ENCODE measurements at places on chromosomes 4 and X. TPM values are rescaled to one million over a fixed set of nuclear protein-coding genes. Genes with fewer than 3 reads are reported as not detected.
A peak's percentile ranks its signal among the peaks of the same experiment; 100 is the strongest.

DNA sequence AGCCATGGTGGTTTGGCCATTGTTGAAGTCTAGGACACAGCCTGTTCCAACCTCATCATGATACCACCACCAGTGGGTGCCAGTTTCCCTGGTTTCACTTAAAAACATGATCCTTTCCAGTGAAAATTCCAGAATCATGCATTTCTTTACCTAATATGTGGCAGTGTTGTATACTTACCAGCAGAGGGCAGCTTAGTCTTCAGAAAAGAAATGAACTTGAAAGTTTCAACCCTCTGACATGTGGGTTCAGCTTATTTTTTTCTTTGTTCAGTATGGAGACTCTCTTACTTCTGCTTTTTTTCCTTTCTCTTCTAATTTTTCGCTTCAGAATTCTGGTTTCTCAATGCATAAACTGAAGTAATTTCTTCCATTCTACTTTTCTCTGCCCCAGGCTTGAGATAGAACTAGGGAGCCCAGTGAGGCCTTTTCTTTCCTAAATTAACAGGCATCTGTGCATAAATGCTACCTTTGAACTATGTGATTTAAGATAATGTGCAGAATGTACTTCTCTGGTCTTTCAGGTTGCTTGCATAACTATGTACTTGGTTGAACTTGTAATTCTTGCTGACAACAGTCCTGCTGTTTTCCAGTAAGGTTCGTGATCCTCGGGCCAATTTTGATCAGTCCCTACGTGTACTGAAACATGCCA, 10.7 kb downstream of the LIAS start:
- DNase-seq: peak; percentile 43

DNA sequence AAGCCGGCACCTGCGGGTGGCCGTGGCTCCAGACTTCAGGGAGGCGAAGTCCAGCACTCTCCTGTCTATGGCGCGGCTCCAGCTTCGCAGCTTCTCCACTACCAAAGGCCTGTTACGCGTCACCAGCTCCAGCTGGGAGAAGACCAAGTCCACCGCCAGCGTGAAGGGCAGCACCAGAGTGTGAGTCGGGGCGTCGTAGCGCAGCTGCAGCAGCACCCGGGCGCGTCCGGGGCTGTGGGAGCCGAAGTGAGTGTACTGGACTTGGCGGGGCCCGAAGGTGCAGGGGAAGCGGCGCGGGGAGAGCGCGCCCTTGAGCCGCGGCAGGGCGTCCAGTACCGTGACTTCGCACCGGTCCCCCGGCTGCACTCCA, 444 bp downstream of the FREM3 start:
- no peak for DNase-seq

- DNase-seq: no peak
Observed at GRCh38 chr4:29852537-29852936, 867.6 kb upstream of the PCDH7 start.

- no peak for DNase-seq
Observed at GRCh38 chr4:52701207-52701606, 42.1 kb upstream of the USP46 start.

DNA sequence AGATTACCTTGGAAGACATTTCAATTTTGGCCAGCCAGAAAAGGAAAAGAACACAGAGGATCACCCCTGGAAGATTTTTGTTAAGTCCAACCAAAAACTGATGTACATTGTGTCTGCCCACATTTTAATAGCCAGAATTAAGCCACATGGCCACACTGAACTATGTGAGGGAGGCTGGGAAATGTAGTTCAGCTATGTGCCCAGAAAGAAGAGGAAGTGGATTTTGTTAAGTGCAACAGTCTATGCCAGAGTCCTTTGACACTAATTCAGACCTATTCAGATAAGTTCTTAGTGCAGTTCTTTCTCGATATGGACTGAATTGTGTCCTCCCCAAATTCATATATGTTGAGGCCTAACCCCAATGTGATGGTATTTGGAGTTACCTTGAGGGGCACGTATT, 18.4 kb downstream of the PRPS1 start:
- no peak for DNase-seq

DNA sequence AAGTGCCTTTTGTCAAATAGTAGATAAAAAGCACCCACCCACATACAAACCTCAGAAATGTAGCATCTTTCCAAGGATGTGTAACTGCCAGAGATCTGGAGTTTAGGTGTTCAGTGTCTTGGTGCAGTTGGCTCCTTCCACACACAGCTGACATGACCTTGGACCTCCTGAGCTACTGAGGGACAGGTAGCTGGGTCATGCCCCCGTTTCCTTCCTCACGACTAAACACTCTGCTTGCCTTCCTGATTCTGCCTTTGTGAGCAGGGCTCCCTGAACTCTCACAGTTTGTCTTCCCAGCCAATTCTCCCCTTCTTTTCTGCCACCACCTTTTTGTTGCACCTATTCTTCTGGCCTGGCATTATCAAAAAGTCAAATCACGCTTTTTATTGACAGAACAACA, 10.2 kb upstream of the RUFY3 start:
- DNase-seq: no peak

DNA sequence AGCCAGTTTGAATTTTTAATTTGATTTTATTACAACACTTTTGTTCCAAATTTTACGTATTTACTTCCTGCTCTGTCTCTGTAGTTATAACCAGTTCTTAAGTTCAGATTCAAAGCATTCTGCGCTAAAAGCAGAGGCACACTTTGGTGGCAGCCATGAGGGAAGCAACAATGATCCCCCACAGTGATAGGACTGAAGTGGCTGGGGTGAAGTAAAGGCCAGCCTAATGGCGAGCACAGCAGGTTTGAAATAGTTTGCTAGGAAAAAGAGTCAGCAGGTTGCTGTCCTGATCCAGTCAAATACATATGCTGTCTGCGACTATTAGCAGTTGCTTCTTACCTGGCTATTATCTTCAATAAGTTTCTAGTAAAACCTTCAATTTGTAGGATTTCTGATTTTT, 176.3 kb downstream of the RPA4 start:
- no peak for DNase-seq

DNA sequence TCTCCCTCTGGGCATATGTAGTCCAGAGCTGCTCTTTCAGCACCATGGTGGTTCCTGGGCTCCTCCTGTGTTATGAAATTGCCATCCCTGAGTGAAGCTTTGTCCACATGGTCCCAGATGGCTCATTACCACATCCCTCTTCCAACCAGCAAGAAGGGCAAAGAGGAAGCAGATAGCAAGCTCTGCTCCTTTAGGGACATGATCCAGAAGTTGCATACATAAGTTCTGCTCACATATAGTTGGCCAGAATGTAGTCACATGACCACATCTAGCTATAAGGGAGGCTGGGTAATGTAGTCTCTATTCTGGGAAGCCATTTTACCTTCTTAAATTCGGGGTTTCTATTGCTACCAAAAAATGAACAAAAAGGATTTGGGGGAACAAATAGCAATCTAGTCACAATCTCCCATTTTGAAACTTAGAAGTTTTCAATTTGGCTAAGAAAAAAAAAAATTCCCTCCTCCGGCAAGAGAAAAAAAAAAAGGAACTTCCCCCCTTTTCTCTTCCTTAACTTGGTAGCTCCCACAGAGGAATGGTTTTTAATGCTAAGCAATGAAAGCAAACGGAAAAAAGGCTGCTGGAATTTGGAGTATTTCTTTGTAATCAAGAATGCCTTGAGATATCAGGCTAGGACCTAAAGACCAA, 88.2 kb upstream of the USP9X start:
- DNase-seq: peak; percentile 5

DNA sequence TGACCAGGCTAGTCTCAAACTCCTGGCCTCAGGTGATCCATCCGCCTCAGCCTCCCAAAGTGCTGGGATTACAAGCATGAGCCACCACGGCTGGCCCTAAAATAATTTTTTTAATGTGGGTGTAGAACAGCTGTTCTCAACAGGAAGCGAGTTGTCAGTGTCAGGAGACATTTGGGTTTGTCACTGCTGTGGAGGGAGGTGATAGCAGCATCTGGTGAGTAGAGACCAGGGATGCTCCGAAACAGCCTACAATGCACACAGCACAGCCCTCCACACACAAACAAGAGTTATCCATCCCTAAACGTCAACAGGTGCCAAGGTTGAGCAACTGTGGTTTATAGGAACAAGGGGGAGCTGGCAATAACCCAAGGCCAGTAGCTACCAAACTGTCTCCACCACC, 243.4 kb upstream of the STS start:
- DNase-seq: no peak

DNA sequence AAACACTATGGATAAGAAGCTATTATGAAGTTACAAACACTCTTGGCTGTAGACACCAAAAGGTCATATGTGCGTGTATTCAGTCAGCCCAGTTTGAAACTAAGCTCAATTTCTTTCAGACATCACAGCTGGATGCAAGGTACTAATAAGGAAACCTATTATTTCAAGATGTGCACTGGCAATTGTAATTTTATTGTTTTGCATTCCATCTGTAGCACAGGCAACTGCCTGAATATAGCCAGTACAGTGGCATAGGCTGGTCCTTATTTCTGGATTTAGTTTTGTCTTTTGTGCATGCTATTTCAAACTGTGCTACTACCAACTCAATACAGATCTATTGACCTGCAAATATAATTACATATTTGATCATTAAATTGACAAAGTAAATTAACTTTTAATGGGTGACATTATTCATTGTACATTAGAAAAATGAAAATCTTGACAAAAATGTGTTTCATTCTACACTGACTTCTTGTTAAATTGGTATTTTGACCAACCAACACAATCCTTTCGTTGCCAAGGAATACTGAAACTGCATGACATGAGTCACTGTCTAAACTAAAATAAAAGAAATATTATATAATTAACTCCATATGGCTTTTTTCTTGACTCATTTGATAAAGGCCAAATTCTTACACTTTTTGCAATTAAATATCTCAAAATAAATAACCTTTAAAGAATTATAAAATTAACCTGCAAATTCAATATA, 594.3 kb upstream of the ADGRL3 start:
- DNase-seq: no peak

- DNase-seq: no peak
Observed at GRCh38 chrX:34279866-34280560, 147.9 kb upstream of the FAM47A start.

GRCh38 chrX:8879750-8880149, 78.6 kb upstream of the FAM9A start:
- DNase-seq: peak; percentile 10

- no peak for DNase-seq
Observed at GRCh38 chr4:86508436-86508835, 85.7 kb upstream of the PTPN13 start.

DNA sequence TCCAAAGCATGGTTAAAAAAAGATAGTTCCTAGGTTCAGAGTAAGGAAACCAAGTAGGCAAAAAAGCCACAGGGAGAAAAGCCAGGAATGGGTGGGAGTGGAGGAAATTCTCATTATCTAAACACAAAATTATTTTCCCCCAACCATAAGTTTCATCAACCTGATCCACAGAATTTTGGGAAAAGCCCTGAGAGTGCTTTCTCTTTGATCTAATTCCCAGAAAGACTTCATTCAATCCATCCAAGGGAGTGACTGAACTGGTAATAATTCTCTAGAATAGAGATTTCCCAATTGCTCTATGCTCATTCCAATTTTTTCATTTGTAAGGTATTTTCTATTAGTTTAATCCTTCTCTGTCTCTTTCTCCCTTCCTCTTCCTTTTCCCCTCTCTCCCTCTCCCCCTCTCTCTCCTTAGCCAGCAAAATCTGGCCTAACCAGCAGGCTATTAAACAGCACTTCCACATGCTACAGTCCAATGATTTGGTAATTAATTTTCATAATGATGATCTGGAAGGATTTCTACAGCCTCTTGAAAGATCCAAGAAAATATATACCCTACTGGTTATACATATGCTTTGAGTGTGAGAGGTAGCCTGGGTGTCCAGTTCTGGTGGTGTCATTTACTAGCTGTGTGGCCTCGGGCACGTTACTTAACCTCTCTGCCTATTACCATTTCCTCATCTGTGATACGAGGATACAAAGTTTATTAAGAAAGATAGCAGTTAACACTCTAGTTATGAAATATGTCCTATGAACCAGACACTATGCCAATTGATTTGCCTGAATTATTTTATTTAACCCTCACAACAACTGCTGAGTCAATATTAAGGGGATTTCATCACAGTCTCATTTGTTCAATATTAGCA, 251.5 kb upstream of the RASGEF1B start:
- DNase-seq: no peak

GRCh38 chrX:48938721-48939425, 18.5 kb downstream of the OTUD5 start:
- peak; percentile 59 for DNase-seq

DNA sequence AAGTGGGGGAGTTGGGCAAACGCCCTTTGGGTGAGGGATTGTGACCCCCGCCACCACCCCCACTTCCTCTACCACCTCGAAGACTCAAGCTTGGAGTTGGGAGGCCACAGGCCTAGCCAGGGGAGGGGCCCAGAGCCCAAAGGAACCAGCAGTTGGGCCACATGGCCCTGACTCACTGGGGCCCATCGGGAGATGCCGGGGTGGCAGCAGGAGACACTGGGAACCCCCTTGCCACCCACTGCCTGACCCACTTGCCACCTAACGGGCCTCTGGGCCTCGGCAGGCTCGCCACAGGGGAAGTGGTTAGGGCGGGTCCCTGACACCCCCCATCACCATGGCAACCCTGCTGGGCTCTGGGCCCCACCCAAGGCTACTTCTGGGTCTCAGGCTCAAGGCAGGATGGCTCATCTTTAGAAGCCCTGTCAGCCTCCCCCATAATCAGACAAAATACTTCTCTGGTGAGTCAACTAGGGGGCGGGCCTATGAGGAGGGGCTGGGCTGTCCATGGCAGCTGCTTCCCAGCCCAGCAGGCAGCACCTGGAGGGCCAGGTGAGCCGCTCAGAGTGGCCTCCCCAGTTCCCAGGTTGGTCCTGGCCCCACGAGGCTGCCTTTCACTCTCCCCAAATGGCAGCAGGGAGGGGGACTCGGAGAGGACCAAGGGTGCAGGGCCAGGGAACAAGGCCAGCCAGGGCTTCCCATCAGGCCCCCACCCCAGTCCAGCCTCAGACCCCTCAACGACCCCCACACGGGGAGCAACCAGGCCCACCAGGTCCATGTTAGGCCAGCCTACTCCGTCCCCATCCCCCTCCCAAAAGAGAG, 5.6 kb downstream of the FLNA start:
- peak; percentile 99 for DNase-seq

- DNase-seq: no peak
Observed at GRCh38 chrX:120377715-120378114, 15.8 kb downstream of the ATP1B4 start.

DNA sequence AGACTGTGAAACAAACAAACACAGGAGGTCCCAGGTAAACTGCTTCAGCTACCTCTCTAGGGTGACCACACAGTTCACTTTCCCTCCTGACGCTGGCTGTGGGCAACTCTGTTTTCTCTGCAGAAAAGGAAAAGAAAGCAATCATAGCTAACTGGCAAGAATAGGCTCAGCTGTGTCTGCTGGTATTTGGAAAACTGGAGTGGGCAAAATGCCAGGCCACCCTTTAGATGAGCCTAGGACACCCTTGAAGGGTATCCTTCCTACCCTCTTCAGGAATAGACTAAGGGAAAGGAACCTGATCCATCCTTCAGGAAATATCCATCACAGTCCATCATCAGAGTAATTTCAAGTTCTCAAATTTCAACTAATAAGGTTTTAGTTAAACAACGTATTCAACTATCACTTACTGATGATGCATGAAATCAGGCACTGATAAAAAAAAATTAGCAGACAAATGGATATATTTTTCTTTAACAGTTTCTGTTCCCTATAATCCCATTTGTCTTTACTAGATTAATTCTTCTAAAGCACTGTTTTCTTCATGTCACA, 60.9 kb downstream of the CAMK2D start:
- no peak for DNase-seq

PPP1R2C gene
- polyA plus RNA-seq: not detected

USP51 gene
- not detected for polyA plus RNA-seq

PLAC1 gene
- not detected for polyA plus RNA-seq

RTL9 gene
- polyA plus RNA-seq: not detected

CT45A5 gene
- polyA plus RNA-seq: not detected

CSAG1 gene
- not detected for polyA plus RNA-seq

HTRA3 gene
- not detected for polyA plus RNA-seq

PSMD10 gene
- polyA plus RNA-seq: 125 TPM
